ENCODE measurements at places on chromosomes 11 and 22. TPM values are rescaled to one million over a fixed set of nuclear protein-coding genes. Genes with fewer than 3 reads are reported as not detected.

GRCh38 chr11:79486242-79486984 is 45.6 kb upstream of the TENM4 start:
- H3K36me3 ChIP-seq: no peaks in the 10 kb centered on the region
- no peak overlapping the region for H3K27ac ChIP-seq
- DNase-seq: no peak
- no peak overlapping the region for H3K4me3 ChIP-seq
- H3K4me1 ChIP-seq: peaks cover 11% of the 10 kb centered on the region
- peaks cover 2% of the 10 kb centered on the region for H3K27me3 ChIP-seq

GRCh38 chr11:134266841-134267251 is 9.3 kb upstream of the GLB1L3 start:
- no peak for DNase-seq
- no peak overlapping the region for H3K27ac ChIP-seq
- no peak overlapping the region for H3K4me3 ChIP-seq
- no peaks in the 10 kb centered on the region for H3K27me3 ChIP-seq
- peaks cover 7% of the 10 kb centered on the region for H3K36me3 ChIP-seq

- no peak overlapping the region for H3K27ac ChIP-seq
- H3K4me1 ChIP-seq: no peaks in the 10 kb centered on the region
- no peaks in the 10 kb centered on the region for H3K27me3 ChIP-seq
- no peak for DNase-seq
Observed at GRCh38 chr22:46092011-46092410, 58.3 kb upstream of the PPARA start.

GRCh38 chr22:30865656-30866055 is 102.9 kb downstream of the MORC2 start:
- no peak overlapping the region for H3K4me3 ChIP-seq
- H3K27ac ChIP-seq: no peak overlapping the region
- no peaks in the 10 kb centered on the region for H3K36me3 ChIP-seq
- no peak for DNase-seq
- H3K27me3 ChIP-seq: no peaks in the 10 kb centered on the region
- H3K4me1 ChIP-seq: no peaks in the 10 kb centered on the region

The FGF4 gene
- not detected for total RNA-seq

The ALX4 gene
- not detected for total RNA-seq
